ENCODE measurements at places on chromosomes 4 and X.

DNA sequence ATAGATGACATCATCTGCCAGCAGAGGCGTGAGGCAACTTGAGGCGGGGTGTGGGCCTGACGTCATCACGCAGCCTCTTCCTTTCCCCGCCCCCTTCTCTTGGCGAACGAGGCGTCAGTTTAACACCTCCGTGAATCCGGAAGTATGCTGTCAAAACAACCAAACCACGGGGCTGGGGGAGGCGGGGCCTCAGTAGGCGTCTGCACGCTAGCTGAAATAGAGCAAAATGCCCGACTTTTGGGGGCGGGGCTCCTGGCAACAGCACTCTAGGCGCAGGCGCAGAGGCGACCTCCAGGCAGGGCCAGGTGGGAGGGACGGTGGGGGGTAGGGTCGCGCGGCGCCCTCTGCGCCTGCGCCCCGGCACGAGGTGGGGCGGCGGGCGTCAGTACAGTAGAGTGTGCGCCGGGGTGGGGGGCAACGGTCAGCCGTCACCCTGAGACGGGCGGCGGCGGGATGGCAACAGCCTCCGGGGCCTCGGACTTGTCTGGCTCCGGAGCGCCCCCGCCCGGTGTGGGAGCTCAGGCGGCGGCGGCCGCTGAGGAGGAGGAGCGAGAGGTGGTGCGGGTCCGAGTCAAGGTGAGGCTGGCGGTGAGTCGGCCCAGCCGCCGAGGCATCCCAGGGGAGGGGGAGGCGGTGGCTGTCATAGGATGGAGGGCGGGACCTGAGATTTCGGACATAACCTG lies at the start of gene TBC1D25:
Gene TBC1D25, plus strand, starts transcription at position 370 of the 683 bp plus-strand sequence. Its CDS starts 84 bp downstream, at position 454.
- peak; percentile 90 for DNase-seq

DNA sequence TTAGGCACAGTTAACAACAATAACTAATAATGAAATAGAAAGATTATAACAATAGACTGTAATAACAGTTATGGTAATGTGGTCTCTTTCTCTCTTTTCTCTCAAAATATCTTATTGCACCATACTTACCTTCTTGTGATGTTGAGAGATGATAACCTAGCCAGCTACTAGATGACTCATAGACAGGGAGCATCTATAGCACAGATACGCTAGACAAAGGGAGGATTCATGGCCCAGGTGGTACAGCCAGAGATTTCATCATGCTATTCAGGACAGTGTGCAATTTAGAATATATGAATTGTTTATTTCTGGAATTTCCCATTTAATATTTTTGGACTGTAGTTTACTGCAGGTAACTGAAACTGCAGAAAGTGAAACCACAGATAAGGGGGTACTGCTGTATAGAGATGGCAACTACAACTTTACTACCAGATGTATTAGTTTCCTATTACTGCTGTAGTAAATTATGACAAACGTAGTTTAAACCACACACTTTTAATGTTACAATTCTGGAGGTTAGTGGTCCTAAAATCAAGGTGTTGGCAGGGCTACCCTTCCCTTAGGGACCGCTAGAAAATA lies 41.8 kb upstream of the MAGED1 start:
- no peak for DNase-seq

DNA sequence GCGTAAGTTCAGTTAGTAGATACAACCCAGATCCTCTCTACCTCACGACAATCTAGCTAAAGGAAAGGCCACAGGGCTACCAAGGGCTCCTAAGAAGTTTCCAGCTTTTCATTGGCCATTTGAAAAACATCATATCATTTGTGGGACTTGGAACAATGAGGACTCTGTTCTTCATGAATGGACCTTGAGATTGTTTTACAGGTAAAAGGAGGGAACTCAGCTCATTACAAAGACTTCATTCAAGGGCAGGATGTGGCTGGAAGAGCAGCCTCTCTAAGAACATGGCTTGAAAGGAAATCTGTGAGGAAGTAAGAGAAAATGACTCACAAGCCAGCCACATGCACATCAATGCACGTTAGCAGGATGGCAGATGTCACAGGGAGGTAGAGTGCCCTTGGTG lies 105.9 kb upstream of the SLC7A11 start:
- no peak for DNase-seq

GRCh38 chr4:3729188-3729881 lies 36.9 kb upstream of the ADRA2C start:
- DNase-seq: no peak

- no peak for DNase-seq
These were observed 138.9 kb upstream of the ITM2A start for GRCh38 chrX:79506001-79506400.

DNA sequence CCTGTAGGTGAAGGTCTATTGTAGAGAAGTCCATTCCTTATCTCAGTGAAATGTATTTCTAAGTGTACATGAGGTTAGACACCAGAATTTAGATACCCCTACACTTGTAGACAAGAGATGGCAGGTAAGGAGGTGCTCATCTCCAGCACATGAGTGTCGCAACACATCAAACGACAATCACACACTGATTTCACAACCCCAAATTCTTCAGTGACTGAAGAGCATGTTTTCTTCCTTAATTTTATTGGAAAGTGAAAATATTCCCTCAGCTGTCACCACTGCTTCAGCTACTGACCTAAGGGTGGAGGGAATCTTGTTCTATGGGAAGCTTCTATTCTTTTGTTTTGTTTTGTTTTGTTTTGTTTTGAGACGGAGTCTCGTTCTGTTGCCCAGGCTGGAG lies 280.3 kb downstream of the ARHGAP24 start:
- no peak for DNase-seq

DNA sequence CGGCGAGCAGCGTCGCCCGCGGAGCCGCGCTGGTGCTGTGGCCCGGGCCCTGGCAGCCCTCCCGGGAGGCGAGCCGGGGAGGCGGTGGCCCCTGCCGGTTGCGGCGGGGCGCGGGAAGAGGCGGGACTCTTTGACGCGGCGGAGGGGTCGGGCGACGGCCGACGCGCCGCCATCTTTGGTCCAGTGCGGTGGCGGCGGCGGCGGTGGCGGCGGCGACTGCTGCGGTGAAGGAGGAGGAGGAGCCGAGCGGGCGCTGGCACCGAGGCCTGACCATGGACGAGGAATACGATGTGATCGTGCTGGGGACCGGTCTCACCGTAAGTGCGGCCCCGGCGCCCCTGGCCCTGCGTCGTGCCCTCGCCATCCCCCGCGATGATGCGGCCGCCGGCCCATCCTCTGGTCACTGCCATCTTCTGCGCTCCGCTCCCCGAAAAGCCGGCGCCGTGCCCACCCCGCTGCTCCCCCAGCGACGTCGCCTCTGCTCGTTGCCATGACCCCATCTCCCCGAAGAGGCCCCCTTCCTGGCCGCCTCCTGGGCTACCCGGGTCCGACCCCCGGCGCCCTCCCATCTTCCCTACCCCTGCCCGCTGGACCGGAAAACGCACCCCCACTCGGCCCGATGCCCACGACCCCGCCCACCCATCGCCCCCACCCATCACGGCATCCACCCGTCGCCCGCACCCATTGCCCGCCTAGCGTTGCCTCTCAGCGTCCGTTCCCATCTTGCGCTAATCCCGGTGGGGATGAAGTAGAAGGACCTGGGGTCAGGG lies at the start of gene GDI1:
Gene GDI1, plus strand, starts transcription at position 172 of the 770 bp plus-strand sequence. Its CDS starts 101 bp downstream, at position 273.
- DNase-seq: peak; percentile 22

- no peak for DNase-seq
These were observed 52.7 kb downstream of the STARD8 start for GRCh38 chrX:68699960-68700746.

GRCh38 chr4:38150766-38151165 lies 190.6 kb downstream of the PTTG2 start:
- no peak for DNase-seq

DNA sequence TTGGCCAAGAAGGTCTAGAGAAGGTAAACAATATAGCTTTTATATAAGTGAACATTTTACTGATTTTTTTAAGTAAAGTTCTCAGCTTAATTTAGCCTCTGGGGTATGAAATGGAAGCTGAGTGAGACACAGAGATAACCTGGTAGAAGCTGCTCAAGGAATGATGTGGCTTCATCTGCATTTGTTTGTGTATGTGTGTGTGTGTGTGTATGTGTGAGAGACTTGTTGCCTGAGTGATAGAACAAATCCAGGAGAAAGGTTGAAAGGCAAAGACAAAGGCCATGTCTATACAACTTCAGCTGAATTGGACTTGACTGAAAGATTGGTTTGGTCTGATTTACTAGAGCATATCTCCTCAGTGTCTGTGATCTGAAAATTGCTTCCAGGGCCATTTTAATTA lies 63.6 kb downstream of the PCDH7 start:
- no peak for DNase-seq

DNA sequence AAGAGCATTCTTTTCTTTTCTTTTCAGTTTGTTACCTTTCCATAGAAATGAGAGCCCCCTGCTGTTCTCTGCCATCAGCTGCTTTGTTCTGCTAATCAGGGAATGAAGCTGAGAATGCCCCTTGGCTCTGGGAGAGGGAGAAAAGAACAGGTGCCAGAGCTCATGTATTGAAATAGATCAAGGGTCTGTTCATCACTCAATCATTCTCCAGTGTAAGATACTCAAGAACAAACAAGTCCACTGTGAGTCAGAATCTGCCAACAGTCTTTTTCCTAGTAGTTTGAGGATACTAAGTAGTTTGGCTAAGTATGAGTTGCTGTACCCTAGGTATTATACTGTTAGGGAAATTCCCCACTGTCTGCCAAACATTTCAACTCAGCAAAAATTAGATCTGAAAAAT lies 144.3 kb downstream of the RTL3 start:
- no peak for DNase-seq

GRCh38 chrX:51608766-51609165 lies 9.9 kb downstream of the CENPVL3 start:
- no peak for DNase-seq

DNA sequence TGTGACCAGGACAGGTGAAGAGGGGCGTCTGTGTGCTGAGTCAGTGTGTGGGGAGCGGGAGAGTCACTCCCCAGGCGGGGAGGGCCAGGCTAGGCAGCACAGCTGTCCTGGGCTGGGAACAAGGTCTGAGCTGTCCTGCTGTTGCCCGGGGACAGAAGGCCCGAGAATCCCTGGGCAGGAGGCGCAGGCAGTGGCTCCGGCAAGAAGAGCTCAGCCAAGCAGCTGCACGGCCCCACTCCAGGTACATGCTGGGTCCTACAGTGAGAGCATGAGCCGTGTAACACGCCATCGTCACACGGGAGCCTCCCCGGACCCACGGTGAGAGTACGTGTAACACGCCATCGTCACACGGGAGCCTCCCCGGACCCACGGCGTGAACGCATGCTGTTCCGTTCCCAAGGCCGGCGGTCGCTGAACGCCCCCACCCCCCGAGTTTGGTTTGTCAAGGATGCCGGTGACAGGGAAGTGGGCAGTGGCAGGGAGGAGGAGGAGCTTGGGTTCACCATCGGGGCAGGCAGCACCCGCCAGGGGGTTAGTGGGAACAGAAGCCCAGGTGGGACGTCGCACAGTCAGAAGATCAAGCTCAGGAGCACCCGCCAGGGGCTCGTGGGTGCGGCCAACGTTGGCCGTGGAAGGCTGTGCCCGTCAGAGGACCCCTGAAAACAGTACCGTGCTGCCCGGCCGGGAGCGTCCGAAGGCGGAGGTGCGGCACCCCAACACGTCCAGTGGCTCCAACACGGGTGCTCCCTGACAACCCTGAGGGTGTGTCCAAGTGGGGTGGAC lies 15.6 kb downstream of the PPP2R3B start:
- no peak for DNase-seq

DNA sequence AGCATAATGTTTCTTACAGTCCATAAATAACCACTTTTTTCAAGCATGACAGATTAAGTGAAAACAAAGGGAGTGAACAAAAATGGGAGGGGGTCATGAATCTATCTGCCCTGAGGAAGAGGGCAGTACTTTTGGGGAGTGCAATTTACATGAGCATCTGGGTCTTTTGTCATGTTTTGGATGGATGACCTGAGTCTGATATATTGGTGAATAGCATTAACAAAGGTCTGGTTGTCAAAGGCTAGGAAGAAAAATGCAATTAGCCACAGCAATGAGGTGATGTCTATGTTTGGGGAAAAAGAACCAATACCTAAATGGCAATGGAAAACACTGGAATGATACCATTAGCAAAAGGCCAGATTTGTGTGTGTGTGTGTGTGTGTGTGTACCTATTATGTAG lies 15.1 kb upstream of the MAD2L1 start:
- DNase-seq: no peak

GRCh38 chrX:16601885-16602284 lies 48.1 kb upstream of the S100G start:
- DNase-seq: no peak
